ENCODE measurements at places on chromosomes 16 and 17.
A peak's percentile ranks its signal among the peaks of the same experiment; 100 is the strongest.

GRCh38 chr17:59513934-59514841 is 51.2 kb upstream of the DHX40 start:
- H3K36me3 ChIP-seq: no peaks in the 10 kb centered on the region
- no peak for DNase-seq
- H3K27me3 ChIP-seq: no peaks in the 10 kb centered on the region
- H3K27ac ChIP-seq: no peak overlapping the region
- no peaks in the 10 kb centered on the region for H3K4me1 ChIP-seq

DNA sequence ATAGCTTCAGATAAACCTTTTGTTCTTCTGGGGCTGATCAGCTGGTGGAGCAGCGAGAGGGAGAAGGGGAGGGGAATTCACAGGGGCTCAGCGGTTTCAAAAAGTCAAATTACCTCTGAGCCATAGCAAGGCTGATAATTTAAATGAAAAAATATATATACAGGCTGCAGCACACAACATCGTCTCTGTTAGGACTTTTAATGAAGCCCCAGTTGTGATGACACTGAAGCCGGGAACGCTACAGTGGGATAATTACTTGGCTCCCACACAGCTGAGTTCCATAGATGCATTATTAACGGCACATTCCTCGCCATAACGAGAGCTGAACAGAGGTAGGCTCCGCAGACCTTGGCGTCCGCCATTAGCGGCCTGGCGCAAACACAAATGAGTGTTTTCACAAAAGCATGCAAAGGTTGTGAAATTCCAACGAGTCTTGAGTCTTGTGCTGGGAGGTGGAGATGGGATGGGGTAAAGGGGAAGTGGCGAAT is 216.0 kb downstream of the C16orf78 start:
- H3K4me1 ChIP-seq: peaks cover 17% of the 10 kb centered on the region
- H3K27me3 ChIP-seq: no peaks in the 10 kb centered on the region
- no peak overlapping the region for H3K27ac ChIP-seq
- H3K4me3 ChIP-seq: no peak overlapping the region
- H3K36me3 ChIP-seq: no peaks in the 10 kb centered on the region

- no peaks in the 10 kb centered on the region for H3K27me3 ChIP-seq
- peak overlapping the region; percentile 6 for H3K4me3 ChIP-seq
- no peak for DNase-seq
- no peaks in the 10 kb centered on the region for H3K36me3 ChIP-seq
- H3K4me1 ChIP-seq: peaks cover 3% of the 10 kb centered on the region
Measured at GRCh38 chr16:84703681-84704080, 3.9 kb downstream of the USP10 start.

DNA sequence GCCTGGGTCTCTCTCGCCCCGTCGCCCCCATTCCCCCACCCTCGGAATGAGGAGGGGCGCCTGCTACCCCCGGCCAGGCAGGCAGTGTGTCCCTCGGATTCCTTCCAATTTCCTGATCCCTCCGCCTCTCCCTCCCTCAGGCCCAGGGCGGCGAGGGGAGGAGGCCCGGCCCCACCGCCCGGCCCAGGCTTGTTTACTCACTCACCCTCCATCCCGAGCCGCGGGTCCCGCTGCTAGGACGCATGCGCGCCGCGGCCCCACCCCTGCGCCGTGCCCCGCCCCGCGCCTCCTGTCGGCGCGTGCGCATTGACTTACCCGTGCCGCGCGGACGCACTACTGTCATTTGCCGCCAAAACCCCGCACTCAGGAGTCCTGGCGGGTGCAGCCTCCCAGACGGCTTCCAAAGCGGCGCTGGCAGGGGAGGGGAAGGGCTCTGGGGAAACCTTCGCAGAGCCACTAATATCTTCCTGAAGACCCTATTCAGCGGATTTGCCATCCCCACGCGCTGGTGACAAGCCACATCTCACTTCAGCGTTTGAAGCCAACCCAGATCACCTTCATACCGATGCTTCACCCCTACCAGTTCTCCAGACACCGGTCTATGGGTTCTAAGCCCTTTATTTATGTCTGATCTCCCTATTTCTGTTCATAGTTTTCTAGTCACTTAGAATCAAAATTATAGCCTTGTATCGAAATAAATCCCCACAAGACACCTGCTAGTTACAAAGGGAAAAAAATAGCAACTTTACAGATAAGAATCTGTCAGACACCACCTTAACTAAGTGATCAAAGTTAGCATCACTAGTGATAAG is at the start of gene EZH1:
EZH1 (minus strand) TSS at position 235 of the 812 bp plus-strand sequence. CDS start 16,099 bp downstream, outside the sequence.
- peak within 1 kb of the TSS; percentile 63 for H3K4me3 ChIP-seq
- H3K4me1 ChIP-seq: peaks cover 8% of the 10 kb centered on the region
- H3K27ac ChIP-seq: peak within 1 kb of the TSS; percentile 60

DNA sequence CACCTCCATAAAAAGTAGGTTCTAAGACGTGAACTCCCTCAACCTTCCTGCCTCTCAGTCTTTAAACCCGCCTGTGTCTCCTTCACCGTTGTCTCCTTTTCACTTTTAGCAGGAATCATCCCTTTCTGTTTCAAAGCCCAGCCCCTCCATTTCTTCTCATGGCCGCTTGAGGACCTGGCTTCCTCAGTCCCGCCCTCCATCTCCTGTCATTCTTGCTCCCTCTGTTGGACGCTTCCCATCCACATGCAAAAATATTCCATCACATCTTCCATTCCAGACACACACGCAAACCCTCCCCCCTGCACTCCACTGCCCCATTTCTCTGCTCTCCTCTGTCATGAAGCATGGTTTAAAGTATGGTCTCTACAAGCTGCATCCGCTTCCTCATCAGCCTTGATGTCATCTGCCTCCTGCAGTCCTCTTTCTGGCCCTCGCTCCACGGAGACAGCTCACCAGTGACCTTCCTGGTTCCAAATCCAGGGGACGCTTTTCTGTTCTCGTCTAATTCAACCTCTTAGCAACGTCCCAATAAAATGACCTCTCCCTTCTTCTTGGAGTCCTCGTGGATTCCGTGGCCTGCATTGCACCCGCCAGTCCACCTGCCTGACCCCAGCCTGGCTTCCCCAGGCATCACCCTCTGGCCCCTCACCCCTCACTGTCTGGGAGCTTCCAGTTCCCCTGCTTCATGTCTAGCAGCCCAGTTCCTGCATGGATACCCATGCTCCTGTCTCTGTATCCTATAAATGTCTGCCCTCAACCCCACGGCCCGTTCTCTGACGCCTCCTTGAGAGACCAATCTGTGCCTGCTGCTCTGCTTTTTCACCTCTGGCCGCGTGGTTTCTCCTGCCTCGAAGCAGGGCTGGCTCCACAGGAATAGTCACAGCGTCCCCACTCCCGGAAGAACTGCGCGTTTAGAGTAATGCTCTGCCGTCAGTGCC is 26.2 kb downstream of the ANKRD40 start:
- no peak overlapping the region for H3K27ac ChIP-seq
- H3K4me1 ChIP-seq: no peaks in the 10 kb centered on the region
- no peaks in the 10 kb centered on the region for H3K36me3 ChIP-seq
- DNase-seq: no peak
- no peak overlapping the region for H3K4me3 ChIP-seq

- DNase-seq: peak; percentile 32
- H3K36me3 ChIP-seq: no peaks in the 10 kb centered on the region
- no peak overlapping the region for H3K27ac ChIP-seq
- H3K27me3 ChIP-seq: no peaks in the 10 kb centered on the region
- peaks cover 3% of the 10 kb centered on the region for H3K4me1 ChIP-seq
Measured at GRCh38 chr17:32783602-32784001, 93.3 kb downstream of the MYO1D start.

DNA sequence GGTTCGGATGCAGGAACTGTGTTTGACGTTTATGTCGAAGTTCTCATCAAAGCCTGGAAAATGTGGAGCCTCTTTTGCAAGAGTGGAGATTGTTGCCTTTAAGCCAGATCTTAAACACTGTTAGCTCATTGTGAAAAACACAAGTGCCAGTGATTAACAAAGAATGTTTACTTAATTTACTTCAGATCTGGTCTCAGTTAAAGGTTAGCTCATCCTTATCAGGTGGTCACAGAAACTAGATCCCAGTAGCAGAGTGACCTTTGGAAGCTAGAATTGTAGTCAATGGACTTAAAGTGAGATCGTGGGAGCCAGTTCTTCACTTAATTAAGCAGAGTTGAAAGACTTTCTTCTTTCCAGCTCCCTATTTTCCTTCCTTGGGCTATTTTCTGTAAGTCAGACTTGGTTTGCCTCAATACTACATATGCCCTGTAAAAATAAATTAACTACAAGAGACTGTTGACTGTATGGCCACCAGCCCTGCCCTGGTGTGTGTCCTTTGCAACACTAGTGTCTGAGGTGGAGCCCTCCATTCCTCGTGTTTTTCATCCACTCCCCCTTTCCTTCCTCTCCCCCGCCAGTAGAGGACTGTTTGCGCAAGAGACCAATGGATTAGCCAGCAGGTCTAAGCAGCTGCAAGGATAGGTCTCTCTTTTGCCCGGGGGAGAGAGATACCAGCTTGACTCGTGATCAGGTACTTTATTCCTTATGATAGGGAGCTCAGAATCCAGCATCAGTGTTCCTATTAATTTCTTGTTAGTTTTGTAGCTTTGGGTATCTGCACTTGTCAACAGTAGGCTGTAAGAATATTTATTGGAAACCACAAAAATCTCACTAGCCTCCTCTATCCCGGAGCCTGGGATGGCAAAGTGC is 20.2 kb downstream of the FBXO39 start:
- H3K4me3 ChIP-seq: no peak overlapping the region
- DNase-seq: no peak
- H3K27me3 ChIP-seq: no peaks in the 10 kb centered on the region
- no peaks in the 10 kb centered on the region for H3K36me3 ChIP-seq

GRCh38 chr16:78727536-78727935 is 628.1 kb downstream of the WWOX start:
- H3K36me3 ChIP-seq: no peaks in the 10 kb centered on the region
- H3K4me1 ChIP-seq: no peaks in the 10 kb centered on the region
- DNase-seq: no peak
- H3K27ac ChIP-seq: no peak overlapping the region

GRCh38 chr17:44213403-44214229 is 5.9 kb downstream of the UBTF start:
- peaks cover 51% of the 10 kb centered on the region for H3K36me3 ChIP-seq
- no peak overlapping the region for H3K27ac ChIP-seq
- peaks cover 35% of the 10 kb centered on the region for H3K4me1 ChIP-seq

GRCh38 chr17:72978593-72979218 is 113.8 kb downstream of the SLC39A11 start:
- H3K4me3 ChIP-seq: no peak overlapping the region
- no peak overlapping the region for H3K27ac ChIP-seq
- DNase-seq: no peak
- H3K36me3 ChIP-seq: no peaks in the 10 kb centered on the region
- H3K27me3 ChIP-seq: no peaks in the 10 kb centered on the region

DNA sequence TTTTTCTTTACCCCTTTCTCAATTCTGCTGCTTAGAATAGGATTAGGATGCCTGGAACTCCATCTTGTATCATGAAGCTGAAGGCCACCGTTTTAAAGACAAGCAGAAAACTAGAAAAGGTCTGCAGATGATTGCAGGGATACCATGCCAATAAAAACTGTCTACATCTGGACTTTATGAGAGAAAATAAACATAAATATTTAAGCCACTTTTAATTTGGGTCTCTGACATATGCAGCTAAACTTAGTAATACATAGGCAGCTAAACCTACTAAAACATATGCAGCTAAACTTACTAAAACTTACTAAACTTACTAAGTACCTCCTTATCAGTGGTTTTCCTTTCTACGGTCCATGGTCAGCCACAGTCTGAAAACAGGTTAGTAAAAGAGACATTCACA is 48.4 kb downstream of the FBXL20 start:
- no peaks in the 10 kb centered on the region for H3K4me1 ChIP-seq
- no peaks in the 10 kb centered on the region for H3K27me3 ChIP-seq
- no peak for DNase-seq
- no peak overlapping the region for H3K4me3 ChIP-seq

DNA sequence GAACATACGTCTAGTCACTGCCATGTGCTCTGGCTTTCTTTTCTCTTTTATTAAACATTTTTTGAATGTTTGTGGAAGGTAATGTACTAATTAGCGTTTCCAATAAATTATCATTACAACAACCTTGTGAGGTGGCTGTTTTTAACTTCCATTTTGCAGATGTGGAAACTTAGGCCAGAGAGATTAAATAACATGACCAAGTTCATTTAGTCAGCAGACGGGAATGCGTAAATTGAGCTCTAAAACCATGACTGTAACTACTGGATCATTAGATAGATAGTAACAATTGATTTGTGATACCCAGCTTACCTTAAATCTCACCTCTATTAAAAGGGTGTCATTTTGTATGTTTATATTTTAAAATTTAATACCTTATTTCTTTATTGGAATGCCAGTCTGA is 49.4 kb downstream of the RABEP1 start:
- H3K27me3 ChIP-seq: no peaks in the 10 kb centered on the region
- H3K27ac ChIP-seq: no peak overlapping the region
- peaks cover 19% of the 10 kb centered on the region for H3K36me3 ChIP-seq
- no peak for DNase-seq
- peaks cover 14% of the 10 kb centered on the region for H3K4me1 ChIP-seq

- H3K27ac ChIP-seq: peak overlapping the region; percentile 98
- peaks cover 57% of the 10 kb centered on the region for H3K4me1 ChIP-seq
- peak overlapping the region; percentile 35 for H3K4me3 ChIP-seq
- DNase-seq: no peak
- H3K27me3 ChIP-seq: no peaks in the 10 kb centered on the region
Measured at GRCh38 chr16:81796583-81797346, 17.7 kb downstream of the PLCG2 start.

DNA sequence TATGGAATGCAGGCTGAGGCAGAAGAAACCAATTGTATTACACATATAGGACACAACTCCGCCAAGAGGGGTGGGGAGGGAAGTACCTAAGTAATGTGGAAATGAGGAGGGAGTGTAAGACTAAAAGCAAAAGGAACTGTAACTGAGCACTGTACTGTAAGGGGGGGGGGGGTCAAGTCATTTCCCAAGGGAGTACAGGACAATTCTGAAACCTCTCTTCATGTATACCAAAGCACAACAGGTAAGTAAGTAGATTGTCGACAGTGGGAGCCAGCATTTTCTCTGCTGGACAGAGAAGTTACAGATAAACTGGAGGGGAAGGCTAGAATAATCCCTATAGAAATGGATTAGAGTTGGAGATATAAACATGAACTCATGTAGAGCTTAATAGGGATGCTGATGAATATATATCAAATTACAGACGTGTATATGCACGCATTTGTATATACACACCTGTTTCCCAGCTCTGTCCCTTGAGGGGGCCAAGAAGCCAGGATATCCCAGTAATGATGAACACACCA is 6.4 kb downstream of the USP22 start:
- H3K4me1 ChIP-seq: peaks cover 41% of the 10 kb centered on the region
- H3K27me3 ChIP-seq: no peaks in the 10 kb centered on the region
- DNase-seq: no peak
- peaks cover 4% of the 10 kb centered on the region for H3K36me3 ChIP-seq
- peak overlapping the region; percentile 55 for H3K4me3 ChIP-seq
- H3K27ac ChIP-seq: no peak overlapping the region

GRCh38 chr17:50065056-50065455 is 9.1 kb downstream of the ITGA3 start:
- no peak overlapping the region for H3K27ac ChIP-seq
- DNase-seq: no peak
- no peaks in the 10 kb centered on the region for H3K36me3 ChIP-seq
- no peaks in the 10 kb centered on the region for H3K27me3 ChIP-seq

Measured in GM12878 (cell line).